ENCODE measurements at places on chromosomes 4 and X.

DNA sequence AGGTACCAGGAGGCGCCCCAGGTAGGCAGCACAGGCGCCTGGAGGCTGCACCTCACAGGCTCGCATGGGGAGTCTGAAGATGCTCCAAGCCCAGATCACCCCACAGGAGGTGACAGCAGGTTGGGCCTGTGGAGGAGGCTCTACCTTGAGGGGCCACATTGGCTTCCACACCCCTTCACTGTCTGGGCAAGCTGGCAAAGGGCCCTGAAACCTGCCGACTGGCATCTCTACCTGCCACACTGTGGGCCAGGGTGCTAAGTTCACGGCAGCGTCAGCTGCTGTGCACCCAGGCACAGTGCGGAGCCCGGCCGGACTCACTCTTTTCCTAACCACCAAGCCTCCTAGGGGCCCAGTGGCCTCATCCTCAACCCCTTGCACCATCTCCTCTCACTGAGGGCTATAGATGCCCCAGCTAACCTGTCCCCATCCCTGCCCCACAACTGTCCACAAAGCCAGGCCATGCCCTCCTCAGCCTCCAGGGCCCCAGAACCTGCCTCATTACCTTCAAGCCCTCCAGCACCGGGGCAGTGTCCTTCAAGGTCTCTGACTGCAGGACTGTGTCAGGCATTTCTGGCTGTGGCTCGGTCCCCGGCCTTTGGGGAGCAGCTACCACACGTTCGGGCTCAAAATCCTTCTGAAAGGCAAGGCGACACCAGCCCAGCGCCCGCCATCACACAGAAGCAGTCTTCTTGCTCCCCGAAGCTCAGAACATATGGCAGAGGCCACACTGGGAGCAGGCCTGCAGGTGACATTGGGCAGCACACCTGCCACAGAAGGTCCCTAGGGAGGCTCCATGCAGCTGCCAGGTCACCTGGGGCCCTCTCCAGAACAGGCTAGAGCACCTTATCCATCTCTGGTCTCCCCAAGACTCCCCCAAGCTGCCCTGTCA is 28.8 kb downstream of the FGFR3 start:
- DNase-seq = no peak

GRCh38 chrX:119887721-119888425 is 7.8 kb upstream of the AKAP14 start:
- peak; percentile 43 for DNase-seq

GRCh38 chrX:149516604-149517003 is 11.5 kb upstream of the IDS start:
- DNase-seq = no peak

- DNase-seq = no peak
These were observed 223.0 kb downstream of the COX18 start for GRCh38 chr4:72846280-72847111.

DNA sequence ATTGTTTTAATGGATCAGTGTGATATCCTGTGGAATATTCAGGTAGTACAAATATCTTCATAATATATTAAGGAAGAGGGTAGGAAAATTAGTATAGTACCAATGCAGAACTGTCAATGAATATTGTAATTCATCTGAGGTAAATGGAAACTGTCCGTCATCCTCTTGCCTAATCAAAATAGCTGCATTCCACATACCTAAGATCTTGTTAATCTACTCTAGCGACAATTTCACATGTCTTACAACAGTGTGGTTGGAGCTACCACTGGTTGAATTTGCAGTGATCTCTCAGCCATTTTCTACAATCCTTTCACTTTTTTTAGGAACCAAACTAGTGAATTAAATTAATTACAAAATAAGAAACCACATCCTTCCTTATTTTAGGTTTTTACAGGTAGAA is 117.5 kb downstream of the PCDH18 start:
- DNase-seq = no peak

GRCh38 chr4:174928575-174929253 is 10.6 kb downstream of the ADAM29 start:
- no peak for DNase-seq

DNA sequence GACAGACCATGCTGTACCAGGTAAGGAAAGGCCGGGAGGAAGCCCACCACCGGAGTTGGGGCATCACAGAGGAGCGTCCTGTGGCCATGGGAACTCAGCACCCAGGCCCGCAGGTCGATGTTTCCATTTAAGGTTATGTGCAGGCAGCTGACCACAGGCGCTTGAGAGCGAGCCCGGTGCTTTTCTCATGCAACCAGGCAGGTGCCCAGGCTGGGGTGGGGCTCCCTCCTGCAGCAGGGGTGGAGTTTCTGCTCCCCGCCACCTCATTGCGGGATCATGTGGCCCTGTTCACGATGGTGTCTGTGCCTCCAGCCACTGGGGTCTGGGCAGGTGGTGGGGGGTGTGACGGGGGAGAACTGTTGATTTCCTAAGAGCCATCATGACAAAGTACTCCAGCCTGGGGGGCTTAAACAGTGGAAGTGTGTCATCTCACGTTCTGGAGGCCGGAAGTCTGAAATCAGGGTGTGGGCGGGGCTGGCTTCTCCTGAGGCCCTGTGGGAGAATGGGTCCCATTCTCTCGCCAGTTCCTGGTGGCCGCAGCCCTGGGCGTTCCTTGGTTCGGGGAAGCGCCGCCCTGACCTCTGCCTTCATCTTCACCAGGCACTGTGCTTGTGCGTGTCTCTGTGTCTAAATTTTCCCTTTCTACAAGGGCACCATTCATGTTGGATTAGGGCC is 60.9 kb downstream of the CPZ start:
- DNase-seq = no peak

DNA sequence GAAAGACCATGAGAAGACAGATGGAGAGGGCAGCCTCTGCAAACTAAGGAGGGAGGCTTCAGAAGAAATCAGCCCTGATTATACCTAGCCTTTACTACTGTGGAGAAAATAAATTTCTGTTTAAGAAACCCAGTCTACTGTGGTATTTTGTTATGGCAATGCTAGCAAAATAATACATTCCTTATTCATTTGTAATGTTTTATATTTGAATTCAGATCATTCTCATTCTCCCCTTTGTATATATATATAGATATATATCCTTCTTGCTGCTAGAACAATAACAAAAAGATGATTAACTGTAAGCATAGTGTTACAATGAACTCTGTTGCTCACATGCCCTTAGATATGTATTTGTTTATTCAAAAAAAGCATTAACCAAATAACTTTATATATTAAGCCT is 22.5 kb downstream of the DMD start:
- no peak for DNase-seq

DNA sequence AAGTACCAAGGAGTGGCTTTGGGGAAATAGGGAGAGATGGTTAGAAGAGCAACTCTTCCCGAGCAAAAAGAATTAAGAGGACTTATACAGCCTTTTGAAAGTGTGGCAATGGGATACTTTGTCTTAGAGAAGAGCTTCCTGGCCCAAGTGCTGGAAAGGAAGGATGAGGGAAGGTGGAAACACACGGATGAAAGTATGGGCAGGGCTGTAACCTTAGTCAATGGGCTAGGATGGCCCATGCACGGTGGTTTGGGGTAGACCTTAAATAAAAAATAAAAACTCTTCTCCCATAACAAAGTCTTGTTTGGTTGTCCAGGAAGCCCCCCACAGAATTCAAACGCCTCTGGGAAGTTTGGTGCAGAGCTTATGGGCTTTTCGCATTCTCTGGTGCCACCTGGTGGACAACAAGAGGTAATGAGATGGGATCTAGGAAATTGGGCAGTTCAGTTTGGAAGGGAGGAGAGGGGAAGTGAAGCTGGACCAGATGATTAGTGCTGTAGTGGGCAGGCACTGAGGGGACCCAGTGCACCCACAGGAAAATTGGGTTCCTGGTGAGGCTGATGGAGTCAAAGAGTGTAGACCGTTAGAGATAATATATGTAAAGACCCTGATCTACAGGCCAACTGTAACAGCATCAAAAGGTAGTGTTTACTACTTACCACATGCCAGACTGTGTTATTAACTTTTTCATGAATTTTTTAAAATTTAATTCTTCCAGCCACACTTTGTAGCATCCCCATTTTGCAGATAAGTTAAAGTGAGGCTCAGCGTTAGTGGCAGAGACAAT is 13.8 kb upstream of the ENOX2 start:
- peak; percentile 63 for DNase-seq

GRCh38 chrX:53798281-53798680 is 111.8 kb upstream of the HUWE1 start:
- no peak for DNase-seq

DNA sequence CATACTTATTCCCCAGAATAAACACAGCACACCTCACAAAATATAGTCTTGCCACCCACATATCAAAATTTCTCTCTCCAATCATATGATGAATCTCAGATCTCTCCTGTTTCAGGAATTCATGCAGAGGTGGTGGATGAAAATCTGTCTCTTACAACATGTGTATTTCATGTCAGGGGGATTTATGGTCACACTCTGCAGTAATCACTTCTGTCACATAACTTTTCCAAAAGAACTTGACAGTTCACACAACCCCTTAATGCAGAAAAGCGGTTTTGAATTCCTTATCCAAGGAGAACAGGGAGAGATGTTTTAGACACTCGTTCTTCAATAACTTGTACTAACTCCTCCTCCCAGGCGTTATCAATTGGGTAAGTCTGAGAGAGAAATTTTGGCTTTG is 180.5 kb upstream of the ETNPPL start:
- DNase-seq = no peak
